ENCODE measurements at places on chromosomes 4 and X. TPM values are rescaled to one million over a fixed set of nuclear protein-coding genes. Genes with fewer than 3 reads are reported as not detected.

Gene ERCC6L
- 11.1 TPM for total RNA-seq

Gene EGF
- total RNA-seq: 7.3 TPM

Gene PHKA1
- total RNA-seq: 6.4 TPM

Gene TXLNG
- 9.7 TPM for total RNA-seq

Gene TASL
- total RNA-seq: not detected

Gene P2RY8
- 0.11 TPM for total RNA-seq

Gene HTRA3
- 0.27 TPM for total RNA-seq
